Kidney (tissue), 22 donors: ENCODE measurements at places on chromosomes 12 and 14.

GRCh38 chr12:65287426-65287825 is 8.9 kb downstream of the MSRB3 start:
- DNase-seq: no peak

GRCh38 chr12:14952299-14952921 is 9.0 kb downstream of the ARHGDIB start:
- DNase-seq: no peak

DNA sequence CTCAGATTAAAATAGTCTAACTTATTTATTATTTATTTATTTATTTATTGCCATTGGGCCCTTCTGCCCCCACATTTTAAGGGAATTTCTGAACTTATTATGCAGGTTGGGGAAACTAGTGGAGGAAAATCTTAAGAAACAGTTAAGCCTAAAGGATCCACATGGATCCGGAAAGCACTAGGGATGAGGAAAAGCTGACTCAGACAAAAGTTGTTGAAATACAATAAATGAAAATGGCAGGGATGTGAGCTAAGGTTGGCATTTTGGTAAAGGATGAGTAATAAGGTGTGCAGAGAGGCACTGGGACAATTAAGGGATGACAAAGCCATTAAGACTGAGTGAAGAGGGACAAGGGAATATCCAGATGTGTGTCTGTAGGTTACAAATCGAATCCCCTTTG is 20.7 kb upstream of the CSRP2 start:
- DNase-seq: no peak

DNA sequence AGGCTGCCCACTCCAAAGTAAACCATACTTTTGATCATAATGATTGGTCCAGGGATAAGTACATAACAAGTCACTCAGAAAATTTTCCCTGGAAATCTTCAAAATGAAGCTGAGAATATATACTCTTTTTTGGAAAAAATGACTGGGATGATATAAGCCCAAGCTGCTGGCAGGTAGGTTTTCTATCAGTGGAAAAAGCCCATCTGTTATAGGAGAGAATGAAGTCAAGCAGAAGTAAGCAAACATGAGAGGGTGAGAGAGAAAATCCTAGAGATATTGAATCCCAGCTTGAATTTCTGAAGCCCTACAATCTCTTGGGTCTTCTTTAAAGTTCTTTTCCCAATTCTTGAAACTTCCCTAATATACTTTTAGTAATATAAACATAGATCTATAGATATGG is 37.3 kb upstream of the ZDHHC17 start:
- no peak for DNase-seq

GRCh38 chr12:121811434-121812319 is 7.9 kb downstream of the SETD1B start:
- DNase-seq: peak; percentile 82

DNA sequence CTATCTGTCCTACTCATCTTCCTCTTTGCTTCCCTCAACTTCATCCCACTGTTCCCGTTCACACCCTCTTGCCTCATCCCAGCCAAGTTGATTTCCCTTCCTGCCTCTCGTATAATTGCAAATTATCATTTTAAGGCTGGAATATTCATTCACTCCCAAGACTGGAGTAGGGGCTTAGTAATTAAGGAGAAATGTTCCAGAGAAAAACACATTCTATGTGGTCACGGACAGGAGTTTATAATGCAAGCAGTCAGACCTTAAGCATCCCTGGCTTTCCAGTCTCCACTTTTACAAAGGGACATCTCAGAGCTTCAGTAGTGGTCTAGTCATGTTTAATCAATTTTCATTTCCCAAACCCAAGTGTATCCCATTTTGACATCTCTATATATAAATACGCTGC is 54.9 kb downstream of the TMEM132D start:
- no peak for DNase-seq

- DNase-seq: no peak
These were observed 195.6 kb upstream of the SSTR1 start for GRCh38 chr14:38012056-38012455.

GRCh38 chr14:71905031-71905430 is 27.2 kb upstream of the RGS6 start:
- DNase-seq: no peak

DNA sequence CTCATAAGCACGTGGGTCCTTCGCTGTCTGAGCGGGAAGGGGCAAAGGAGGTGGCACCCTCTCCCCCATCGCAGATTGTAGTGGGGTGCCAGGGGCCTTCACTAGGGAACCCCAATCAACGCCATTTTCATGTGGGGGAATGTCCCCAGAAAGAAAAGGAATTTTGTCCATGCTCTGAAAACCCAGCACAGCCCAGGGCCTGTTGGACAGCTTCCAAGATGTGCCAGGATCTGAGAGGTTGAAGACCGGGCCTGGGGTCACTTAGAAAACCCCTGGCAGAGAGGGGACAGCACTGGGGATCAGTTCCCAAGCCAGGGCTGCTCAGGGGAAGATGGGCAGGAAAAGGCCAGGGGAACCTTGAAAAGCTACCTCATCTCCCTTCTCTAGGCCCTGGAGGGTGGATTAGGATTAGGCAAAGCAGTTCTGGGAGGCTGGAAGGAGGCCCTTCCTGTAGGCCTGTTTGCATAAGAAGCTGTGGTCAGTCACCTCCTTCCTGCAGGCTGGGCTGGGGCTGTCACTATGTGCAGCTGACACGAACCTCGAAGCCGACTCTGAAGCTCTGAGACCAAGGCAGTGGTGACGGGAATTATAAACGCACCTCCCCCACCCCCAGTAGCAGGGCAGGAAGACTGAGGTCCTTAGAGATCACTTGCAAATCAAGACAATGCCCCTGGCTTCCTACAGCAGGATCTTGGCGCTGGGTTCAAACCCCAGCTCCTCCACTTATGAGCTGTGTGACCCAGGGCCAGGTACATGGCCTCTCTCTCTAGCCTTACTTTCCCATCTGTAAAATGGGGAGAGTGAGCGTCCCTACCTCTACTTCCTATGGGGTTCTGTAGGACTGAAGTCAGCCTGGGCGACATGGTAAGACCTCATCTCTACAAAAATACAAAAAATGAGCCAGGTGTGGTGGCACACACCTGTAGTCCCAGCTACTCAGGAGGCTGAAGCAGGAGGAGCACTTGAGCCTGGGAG is 29.0 kb downstream of the TESC start:
- DNase-seq: no peak

GRCh38 chr14:21275261-21275858 is 4.5 kb upstream of the RPGRIP1 start:
- DNase-seq: no peak

GRCh38 chr14:61573748-61574513 is 121.4 kb upstream of the HIF1A start:
- no peak for DNase-seq

DNA sequence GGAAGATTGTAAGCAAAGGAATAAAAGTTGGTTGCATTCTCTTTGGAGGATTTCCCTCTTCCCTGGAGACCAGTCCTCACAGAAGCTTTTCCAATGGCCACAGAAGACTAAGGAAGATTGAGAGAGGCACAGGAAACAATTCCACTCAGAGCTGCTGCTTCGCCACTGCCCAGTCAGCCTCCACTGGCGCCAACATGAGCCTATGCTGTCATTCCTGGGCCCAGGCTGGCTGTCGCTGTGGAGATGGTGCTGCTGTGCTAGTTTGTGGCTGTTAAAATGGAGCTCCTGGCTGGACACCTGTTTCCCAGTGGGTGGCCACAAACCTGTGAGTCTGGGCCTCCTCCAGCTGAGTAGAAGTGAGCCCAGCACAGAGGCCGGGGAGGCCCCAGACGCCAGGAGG is 6.6 kb downstream of the P2RX7 start:
- DNase-seq: no peak

DNA sequence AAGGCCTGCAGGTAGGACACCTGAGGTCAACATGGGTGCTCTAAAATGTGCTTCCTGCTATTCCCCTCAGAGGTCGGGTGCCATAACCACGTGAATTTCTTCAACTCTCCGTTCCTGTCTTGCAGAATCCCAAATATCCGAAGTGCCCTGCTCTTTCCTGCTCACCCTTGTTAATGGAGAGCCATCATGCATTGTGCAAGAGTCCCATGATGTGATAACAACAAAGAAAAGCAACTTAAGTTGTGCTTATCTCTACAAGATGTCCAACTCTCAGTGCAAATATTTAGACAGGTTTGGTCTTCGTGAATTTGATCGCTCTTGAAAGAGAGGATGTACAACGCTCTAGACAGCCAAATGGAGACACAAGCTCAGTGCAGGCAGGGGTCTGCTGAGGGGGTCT is 210.6 kb upstream of the PLXNC1 start:
- DNase-seq: no peak

- DNase-seq: no peak
These were observed 68.4 kb upstream of the BCAT1 start for GRCh38 chr12:25017336-25017735.

- DNase-seq: no peak
These were observed 53.4 kb upstream of the DACT1 start for GRCh38 chr14:58584383-58584782.

- DNase-seq: peak; percentile 31
These were observed 3.5 kb downstream of the LRCOL1 start for GRCh38 chr12:132606927-132607326.

GRCh38 chr14:24430143-24430681 is 458 bp downstream of the KHNYN start:
- DNase-seq: peak; percentile 85

DNA sequence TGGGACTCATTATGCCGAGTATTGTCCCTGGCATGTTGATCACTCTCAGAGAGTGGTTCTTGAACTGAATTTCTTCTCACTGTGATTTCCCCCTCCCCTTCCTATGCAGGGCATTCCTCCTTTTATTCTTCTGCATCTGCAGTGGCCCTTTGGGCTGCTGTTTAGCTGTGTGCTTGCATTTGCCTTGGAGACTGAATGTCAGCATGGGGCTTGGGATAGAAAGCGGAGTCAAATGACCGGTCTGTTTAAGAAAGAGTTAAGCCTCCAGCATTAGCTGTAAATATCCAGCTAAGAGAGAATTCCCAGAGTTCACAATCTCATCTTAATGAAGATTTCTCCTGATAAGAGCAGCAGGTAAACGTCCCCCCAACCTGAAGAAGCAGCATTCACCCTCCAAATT is 65.6 kb upstream of the RMST start:
- peak; percentile 24 for DNase-seq

DNA sequence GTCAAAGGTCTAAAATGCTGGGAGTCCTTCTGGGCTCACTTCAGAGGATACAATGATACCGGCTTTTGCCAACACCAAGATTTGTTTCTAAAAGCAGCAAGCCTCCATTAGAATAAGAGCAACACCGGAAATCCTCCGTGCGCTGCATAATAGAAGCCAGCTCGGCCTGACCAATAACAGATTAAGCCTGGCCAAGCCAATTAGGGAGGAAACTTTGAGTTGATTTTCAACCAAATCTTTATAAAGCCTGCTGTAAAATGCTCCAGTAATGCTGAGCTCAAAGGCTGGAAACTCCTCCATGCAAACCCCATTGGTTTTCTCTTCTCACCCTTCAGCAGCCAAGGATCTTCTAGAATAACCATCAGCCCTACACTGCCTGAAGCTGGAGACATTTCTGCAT is 150.1 kb downstream of the NTF3 start:
- peak; percentile 74 for DNase-seq

DNA sequence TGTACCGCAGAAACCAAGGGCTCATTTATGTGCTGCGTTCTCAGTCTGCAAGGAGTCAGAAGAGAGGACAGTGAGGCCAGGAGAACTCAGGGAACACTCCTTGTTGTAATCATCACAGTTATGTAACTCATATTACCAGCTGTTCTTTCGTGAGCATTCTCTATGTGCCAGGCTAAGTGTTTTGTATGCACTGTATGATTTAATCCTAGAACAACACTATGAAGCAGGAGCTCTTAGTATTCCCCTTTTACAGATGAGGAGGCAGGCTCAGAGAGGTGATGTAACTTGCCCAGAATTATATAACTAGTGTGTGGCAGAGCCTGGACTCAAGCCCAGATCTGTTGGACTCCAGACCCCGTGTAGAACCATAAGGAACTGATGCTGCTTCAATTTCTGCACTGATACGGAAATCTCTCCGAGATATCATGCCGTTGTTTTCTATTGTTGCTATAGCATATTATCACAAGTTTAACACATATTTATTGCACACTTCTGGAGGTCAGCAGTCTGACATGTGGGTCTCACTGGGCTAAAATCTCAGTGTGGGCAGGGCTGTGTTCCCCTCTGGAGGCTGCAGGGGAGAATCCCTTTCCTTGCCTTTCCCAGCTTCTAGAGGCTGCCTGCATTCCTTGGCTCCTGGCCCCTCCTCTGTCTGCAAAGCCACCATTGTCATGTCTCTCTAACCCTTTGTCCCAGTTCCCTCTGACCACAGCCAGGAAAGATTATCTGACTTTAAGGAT is 16.3 kb upstream of the CD9 start:
- DNase-seq: no peak

DNA sequence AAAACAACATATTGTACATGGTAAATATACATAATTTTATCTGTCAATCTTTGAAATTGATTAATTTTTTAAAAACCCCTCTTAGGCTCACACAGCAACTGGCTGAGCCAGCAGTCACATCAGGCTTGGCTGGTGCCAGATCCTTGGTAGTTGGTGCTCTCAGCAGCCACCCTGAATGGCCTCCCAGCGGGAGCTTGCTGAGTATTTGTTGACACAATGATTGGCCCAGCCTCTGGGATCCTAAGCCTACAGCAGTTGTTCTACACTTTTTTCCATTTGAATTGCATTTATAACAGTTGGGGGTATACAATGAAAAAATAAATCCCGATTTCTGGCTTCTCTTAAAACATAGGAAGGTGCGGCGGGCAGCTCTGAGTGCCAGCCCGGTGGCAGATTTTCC is 11.1 kb downstream of the PRKAB1 start:
- DNase-seq: no peak

DNA sequence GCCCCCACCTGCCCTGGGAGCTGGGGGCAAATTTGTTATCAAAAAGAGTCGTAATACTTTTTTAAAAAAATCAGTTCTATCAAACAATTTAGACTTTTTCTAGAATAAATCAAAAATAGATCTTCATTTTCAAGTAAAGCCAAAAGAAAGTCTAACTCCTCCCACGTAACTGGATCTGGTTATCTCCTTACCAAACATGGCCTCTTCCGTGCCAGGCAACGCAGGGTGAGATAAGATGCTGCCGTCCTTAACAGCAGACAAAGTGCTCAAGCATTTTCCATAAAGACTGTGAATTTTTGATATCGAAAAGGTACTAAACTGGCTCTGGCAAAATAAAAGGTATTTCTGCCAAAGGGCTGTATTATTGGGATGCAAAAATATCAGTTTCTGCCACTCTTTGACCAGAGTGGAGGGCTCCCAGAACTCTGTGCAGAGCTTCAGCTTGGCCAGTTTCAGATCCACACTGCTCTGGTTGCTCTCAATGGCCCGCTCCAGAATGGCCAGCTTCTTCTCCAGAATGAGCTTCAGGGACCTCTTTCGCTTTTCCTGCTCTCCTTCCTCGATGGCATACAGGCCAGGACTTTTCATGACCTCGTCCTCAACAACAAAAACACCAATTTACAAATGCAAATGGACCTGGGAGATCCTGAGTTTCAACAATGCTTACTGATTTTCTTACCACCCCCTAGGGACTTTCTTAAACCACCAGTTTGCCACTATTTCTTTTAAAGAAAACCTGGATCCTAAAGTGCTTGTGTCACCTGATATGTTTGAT is 29.0 kb downstream of the NRDE2 start:
- no peak for DNase-seq

GRCh38 chr14:92534932-92535643 is 21.5 kb downstream of the RIN3 start:
- no peak for DNase-seq
